ENCODE measurements at places on chromosomes 2 and 18.

- DNase-seq, result no peak
Measured at GRCh38 chr2:80016171-80016570, 288.4 kb downstream of the LRRTM1 start.

DNA sequence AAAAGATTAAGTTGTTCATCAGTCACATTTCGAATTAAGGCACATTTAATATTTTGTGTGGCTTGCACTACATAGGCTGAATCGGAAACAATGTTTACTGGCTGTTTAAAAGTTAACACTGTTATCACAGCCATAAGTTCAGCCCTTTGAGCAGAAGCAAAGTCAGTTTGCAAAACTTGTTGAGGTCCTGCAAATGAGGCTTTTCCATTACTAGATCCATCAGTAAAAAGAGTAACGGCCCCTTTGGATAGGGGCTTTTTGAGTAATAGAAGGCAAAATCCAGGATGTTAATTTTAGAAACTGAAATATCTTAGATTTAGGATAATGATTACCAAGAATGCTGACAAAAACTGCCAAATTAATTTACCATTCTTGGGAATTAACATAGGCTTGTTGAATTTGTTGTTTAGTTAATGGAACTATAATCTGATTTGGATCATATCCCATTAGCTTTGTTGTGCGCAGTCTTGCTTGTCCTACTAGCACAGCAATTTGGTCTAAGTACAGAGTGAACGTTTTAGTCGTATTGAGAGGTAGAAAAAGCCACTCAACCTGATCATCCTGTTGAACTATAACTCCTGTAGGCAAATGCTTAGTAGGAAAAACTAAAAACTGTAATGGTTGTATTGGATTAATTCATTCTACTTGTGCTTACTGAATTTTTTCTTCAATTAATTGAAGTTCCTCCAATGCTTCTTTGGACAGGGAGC is 13.9 kb upstream of the SUCLG1 start:
- no peak for DNase-seq

DNA sequence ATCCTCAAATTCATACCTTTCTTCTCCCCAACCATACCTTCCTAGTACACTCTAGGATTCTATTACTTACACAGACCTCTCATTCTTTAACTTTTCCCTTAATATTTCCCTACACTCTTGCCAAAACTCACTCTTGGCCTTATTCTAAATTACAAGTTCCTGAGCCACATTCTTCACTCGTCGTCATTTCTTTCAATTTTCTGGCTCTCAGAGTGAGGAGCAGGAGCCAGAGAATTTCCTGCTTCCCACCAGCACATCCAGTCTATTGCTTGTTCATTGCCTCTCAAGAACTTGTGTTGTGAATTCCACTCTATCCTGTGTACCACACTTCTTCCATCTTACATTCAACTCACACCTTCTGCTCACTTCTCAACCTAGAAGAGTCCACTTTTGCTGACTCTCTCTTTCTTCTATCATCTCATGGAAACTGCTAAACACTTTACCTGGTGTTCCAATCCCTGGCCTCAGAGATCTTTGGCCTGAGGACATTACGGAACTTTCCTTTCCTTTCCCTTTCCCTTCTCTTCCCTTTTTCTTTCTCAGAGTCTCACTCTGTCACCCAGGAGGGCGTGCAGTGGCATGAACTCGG is 171.6 kb downstream of the PLCL1 start:
- no peak for DNase-seq

GRCh38 chr2:241974851-241975592 is 105.5 kb downstream of the RTP5 start:
- no peak for DNase-seq
